ENCODE measurements at places on chromosomes 2 and 18. TPM values are rescaled to one million over a fixed set of nuclear protein-coding genes. Genes with fewer than 3 reads are reported as not detected.

DNA sequence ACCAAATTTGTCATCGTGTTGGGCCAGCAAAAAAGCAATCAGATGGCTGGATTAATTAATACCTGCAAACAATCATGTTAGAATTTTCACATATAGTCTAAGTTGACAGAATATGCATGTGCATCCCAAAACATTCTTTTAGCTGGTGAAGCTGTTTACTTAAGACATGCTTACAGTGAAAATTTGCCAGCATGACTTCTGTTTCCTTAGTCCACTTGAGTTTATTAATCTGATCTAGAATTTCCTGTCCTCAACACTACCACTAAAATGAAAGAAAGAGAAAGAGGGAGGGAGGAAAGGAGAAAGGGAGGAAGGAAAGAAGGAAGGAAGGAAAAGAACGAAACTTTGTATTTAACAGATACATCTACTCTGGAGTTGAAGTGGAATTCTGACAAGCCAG lies 2109.9 kb upstream of the PIK3C3 start:
- DNase-seq = no peak

DNA sequence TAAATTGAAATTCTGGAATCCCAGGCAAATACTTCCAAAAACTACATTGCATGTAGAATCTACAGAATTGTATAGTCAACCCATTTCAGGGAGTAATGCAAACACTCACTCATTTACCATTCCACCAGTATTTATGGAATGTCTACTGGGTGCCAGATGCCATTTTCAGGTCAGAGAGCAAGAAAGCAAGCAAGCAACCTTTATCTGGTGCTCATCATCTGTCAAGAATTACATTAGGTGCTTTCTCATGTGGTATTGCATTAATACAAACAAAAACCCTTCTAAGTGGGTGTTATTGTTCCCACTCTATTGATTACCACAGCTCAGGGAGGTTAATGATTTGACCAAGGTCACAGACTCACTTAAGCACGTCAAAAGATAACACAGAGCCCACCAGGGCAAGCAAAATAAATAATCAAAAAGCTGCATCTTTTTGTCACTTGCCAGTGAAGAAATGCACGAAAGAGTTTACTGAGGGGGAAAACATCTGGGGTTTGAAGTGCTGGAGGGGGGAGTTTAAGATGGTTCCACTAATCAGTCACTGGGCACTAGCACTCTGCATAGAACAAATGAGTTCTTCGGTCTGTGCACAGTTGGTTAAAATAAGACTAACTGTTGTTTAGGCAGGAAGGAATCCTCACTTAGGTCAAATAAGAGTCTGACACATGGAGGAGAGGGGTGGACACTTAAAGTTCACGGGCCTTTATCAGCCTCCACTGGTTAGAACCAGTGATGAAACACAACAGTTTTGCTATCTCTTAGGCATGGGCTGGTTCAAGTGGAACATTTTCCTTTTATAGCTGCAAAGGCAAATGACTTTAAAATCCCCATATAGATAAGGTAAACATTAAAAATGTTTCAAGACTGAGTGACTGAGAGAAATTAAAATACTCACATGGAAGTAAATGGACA lies 208.8 kb downstream of the CDH2 start:
- no peak for DNase-seq

- DNase-seq = no peak
Observed at GRCh38 chr18:45253056-45253565, 362.2 kb upstream of the SLC14A2 start.

Gene CNOT11
- total RNA-seq = 64.4 TPM

GRCh38 chr18:25262920-25263319 lies 89.0 kb downstream of the ZNF521 start:
- DNase-seq = no peak

- DNase-seq = no peak
Observed at GRCh38 chr2:113200236-113200635, 26.5 kb downstream of the PSD4 start.

Gene POTEC
- total RNA-seq = not detected

GRCh38 chr2:165967746-165968145 lies 14.2 kb upstream of the TTC21B start:
- DNase-seq = no peak

DNA sequence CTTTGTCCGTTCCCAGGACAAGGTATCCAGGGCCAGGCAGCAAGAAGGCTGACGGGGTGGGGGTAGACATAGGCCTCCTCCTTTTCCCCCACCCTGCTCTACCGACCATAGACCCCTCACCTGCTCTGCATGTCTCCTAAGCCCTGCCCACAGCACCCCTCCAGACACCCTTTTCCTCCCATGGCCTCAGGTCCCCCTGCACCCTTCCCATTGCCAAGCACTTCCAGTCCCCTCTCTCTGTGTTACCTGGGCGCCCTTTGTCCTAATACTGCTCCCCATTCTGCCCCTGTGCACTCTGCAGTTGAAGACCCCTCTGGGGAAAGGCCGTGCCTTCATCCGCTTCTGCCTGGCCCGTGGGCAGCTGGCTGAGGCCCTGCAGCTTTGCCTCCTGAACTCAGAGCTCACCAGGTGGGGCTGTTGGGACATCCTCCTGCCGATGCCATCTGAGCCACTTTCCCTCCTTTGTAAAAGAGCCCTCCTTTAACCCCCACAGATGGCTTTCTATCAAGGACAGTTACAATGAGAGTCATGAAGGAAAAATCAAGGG lies 3.5 kb downstream of the RUFY4 start:
- no peak for DNase-seq

GRCh38 chr2:112153179-112153490 lies 14.9 kb downstream of the FBLN7 start:
- peak; percentile 16 for DNase-seq

- DNase-seq = no peak
Observed at GRCh38 chr2:189483980-189484740, 42.9 kb downstream of the WDR75 start.

Gene DSEL
- 0.05 TPM for total RNA-seq

- no peak for DNase-seq
Observed at GRCh38 chr18:78637442-78638402, 341.9 kb upstream of the SALL3 start.

Gene CHRNA1
- not detected for total RNA-seq

Gene OTOF
- 17.2 TPM for total RNA-seq

DNA sequence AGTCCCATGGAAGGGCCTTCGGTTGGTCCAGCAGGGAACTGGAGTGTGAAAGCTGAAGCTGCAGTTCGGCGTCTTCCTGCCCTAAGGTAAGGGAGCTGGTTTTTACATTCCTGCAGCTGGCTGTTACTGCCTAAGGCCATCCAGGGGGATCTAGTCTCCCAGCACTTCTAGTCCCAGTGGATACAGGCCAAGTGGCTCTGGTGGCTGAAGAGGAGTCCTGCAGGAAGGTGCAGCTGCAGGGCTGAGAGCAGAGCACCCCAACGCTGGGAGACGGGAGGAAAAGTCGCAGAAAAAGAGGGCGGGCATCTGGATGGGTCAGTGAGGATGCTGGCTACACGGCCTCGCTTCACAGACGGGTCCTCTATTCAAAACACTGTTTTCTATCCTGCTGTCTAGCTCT lies 225.0 kb upstream of the HS6ST1 start:
- no peak for DNase-seq

Gene PSD4
- 404 TPM for total RNA-seq

Gene SULT1C4
- total RNA-seq = not detected

- DNase-seq = no peak
Observed at GRCh38 chr2:179572544-179572943, 288.9 kb downstream of the ZNF385B start.

- DNase-seq = no peak
Observed at GRCh38 chr18:60466677-60467076, 94.1 kb upstream of the MC4R start.

DNA sequence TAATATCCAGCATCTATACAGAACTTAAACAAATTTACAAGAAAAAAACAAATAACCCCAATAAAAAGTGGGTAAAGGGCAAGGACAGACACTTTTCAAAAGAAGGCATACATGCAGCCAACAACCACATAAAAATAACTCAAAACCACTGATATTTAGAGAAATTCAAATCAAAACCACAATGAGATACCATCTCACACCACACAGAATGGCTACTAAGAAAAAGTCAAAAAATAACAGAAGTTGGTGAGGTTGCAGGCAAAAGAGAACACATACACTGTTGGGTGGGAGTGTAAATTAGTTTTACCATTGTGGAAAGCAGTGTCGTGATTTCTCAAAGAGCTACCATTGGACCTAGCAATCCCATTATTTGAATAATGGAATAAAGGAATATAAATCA lies 1973.9 kb upstream of the LRRTM1 start:
- no peak for DNase-seq

GRCh38 chr2:83991992-83992391 lies 467.1 kb downstream of the SUCLG1 start:
- no peak for DNase-seq

- DNase-seq = no peak
Observed at GRCh38 chr2:239727776-239728600, 297.2 kb downstream of the NDUFA10 start.

Gene SCN3A
- not detected for total RNA-seq

DNA sequence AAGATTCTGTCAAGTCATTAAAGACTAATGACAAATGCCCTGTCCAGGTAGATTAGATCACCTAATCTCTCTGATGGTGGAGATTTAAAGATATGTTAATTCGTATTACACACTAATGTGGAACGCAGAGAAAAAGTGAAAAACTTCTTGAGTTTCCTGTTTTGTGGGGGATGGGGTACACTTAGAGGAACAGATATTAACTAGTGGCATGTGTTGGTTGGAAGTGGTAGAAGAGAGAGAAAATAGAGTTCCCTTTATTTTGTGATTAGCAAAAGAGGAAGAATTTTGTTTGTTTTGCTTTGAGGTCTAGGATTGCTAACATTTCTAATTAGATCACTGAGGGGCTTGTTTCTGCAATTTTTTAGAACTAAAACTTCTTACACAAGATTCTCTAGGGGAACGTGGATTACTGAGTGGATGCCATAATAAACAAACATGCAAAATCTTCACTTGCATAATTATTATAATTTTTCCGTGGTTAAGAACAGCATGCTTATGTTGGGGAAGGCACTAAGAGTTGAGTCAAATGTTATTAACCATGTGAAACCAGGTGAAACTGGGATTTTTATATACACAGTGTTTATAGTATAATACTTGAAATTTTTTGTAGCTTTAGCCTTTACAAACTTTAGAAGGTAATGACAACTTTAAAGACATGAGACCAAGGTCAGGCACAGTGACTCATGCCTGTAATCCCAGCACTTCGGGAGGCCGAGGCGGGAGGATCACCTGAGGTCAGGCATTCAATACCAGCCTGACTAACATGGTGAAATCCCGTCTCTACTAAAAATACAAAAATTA lies 97.4 kb upstream of the STK17B start:
- DNase-seq = no peak

GRCh38 chr2:239910404-239910803 lies 114.7 kb downstream of the NDUFA10 start:
- DNase-seq = no peak

- DNase-seq = no peak
Observed at GRCh38 chr2:127388423-127389164, 819 bp upstream of the MAP3K2 start.

GRCh38 chr2:209937893-209938292 lies 64.5 kb upstream of the RPE start:
- no peak for DNase-seq

DNA sequence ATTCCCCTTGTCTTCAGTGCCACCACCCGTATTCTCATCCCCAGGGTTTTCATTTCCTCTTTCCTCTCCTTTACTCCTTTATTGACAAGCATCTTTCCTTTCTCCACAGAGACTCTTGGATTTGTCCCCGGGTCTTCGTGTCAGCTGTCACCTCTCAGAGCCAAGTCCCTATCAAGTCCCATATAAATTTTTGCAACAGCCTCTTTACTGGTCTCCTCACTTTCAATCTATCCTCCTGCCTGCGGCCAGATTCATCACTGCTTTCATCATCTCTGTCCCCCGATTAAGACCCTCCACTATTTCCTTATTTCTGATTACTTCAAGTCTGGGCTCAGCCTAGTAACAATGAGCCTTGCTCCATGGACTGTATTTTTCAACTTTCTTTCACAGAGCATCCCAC lies 113.8 kb downstream of the CTAGE1 start:
- no peak for DNase-seq

DNA sequence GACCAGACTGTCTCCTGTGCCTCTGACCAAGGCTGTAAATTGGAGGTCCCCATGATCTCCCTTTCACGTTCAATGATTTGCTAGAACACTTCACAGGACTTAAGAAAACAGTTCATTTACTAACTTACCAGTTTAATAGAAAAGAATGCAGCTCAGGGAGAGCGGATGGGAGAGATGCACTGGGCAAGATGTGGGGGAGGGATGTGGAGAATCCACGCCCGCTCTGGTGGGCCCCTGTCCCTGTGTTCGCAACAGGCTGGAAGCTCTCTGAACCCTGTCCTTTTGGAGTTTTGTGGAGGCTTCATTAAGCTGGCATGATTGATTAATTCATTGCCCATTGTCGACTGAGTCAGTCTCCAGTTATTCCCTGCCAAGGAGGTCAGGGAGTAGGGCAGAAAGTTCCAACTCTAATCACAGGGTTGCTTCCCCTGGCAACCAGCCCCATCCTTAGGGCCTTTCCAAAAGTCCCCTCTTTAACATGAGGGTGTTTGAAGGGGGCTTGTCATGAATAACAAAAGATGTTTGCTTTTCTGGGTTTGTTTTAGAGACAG lies 257.1 kb downstream of the ACKR3 start:
- no peak for DNase-seq

Gene PARD6G
- 0.18 TPM for total RNA-seq

- no peak for DNase-seq
Observed at GRCh38 chr2:33619028-33619427, 19.9 kb upstream of the FAM98A start.

Measured in activated CD8-positive, alpha-beta T cell treated with anti-CD3 and anti-CD28 coated beads, Interleukin-2, amount 10 ng/mL, durations not matched to agents 7 days and 5 days (primary cell).